ENCODE measurements at places on chromosomes 12 and 14.

GRCh38 chr12:93568091-93568490 is 4.4 kb upstream of the SOCS2 start:
- DNase-seq = no peak

GRCh38 chr12:104478396-104479122 is 21.8 kb downstream of the CHST11 start:
- peak; percentile 50 for DNase-seq

GRCh38 chr12:6951551-6952120 is 480 bp downstream of the PTPN6 start:
- peak; percentile 50 for DNase-seq

GRCh38 chr14:70776197-70776596 is 33.1 kb downstream of the MAP3K9 start:
- no peak for DNase-seq

DNA sequence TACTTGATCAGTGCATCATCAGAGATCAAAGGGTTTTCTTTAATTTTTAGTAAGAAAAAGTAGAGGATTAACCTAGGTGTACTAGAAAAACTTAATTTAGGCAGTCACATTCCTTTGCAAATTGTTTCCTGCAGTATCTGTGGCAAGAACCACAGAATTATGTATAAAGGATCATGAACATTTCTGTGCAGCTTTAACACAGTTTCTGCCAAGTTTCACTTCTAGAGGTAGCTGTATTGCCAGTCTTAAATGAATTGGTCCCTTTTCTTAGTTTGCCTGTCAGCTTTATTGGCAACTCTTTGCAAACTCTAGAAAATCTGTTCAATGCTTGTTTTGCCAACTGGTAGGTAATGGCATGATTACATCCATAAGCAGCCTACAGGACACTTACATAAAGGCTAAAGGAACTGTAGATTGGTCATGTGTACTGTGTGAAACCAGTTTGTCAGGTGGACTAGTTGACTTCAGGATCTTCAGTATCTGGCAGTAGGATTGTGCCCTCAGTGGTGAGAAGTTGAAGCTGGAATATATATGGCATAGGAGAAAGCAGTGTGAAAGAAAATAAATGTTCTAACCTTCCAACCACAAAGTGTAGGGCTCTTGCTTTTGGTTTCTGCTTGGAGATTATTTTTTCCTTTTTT is 75.9 kb downstream of the TTLL5 start:
- no peak for DNase-seq

GRCh38 chr12:34033628-34034296 is 11.5 kb downstream of the ALG10 start:
- no peak for DNase-seq

DNA sequence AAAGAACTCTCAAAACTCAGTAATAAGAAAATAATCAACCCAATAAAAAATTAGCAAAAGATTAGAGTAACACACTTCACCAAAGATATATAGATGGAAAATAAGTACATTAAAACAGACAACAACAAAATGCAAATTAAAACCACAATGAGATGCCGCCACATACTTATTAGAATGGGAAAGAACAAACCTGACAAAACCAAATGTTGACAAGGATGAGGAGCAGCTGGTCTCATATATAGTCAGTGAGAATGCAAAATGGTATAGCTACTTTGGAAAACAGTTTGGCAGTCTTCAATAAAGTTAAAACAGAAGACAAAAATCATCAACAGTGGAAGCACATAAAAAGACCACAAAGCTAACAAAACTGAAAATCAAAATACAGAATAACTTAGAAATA is 29.1 kb downstream of the CRY1 start:
- no peak for DNase-seq

DNA sequence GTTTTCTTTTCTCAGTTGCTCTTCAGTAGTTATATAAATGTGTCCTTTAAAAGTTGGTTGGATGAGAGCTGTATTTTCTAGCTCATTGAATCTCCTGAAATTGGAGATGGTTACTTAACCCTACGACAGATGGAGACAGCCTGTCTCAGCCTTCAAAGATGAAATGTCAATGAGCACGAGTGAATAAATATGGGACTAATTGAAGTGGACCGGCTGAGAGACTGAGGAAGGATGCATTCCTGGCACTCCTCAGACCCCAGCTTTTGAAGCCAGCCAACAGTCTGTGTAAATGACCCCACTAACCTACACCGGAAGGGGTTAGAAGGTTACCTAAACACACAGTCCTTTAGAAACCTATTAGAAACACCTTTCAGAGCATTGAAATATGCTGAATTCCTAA is 46.6 kb downstream of the PDZRN4 start:
- no peak for DNase-seq

GRCh38 chr12:118870551-118870950 is 110.8 kb upstream of the SRRM4 start:
- DNase-seq = no peak

GRCh38 chr12:4591180-4591687 is 29.2 kb downstream of the DYRK4 start:
- DNase-seq = no peak

GRCh38 chr12:111838353-111838752 is 3.7 kb upstream of the MAPKAPK5 start:
- DNase-seq = no peak

DNA sequence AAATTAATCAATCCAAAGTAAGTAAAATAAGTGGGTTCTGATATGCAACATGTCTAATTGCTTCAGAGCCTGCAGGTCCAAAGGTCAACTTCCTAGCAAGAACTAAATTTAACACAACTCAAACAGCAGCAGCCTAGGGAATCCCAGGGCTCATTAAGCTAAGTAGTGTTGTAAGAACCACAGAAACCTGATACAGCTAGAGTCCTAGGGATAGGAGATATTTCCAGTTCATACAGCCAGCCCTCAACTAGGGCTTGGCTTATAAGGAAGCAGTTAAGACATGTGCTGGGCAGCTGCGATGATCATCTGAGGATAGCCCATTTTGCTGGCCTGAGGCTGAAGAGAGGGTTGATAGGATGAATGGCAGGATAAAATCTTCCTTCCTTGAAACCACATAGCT is at the start of gene OR4Q3:
OR4Q3 (plus strand) TSS at position 316 of the 400 bp plus-strand sequence.
- no peak for DNase-seq

GRCh38 chr12:121649819-121650353 is 19.6 kb downstream of the MORN3 start:
- DNase-seq = peak; percentile 22

DNA sequence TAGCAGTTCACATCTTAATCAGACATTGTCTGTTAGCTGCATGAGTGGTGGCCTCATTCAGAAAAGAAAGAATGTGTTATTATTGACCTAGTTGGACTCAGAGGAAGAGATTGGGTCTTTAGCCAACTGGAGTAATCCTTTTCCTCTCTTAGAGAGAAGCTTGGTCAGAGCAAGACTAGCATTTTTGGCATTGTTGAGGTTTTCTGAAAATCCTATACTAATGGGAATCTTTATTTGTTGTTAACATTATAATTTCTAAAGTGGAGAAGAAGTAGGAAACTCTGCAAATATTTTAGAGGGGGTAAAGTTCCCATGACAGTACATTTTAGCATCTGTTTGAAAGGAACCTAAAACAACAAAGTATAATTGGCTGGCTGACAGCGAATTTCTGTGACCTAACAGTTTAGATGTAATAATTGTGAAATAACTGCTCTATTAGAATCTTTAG is 9.7 kb downstream of the TOX4 start:
- no peak for DNase-seq

DNA sequence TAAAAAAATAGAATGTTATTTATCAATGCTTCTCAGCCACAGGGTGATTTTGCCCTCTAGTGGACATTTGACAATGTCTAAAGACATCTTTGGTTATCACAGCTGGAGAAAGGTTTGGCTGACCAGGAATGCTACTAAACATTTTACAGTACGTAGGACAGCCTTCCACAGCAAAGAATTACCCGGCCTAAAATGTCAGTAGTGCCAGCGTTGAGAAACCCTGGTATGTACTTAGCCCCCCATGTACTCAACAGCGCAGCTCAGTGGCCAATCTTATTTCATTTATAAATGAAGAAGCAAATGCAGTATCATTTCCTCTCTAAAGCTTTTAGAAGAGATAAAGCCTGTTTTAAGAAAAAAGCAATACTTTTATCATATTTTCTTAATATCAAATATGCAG is 5.8 kb downstream of the MARK3 start:
- DNase-seq = peak; percentile 47

GRCh38 chr14:87944987-87945604 is 47.9 kb downstream of the GALC start:
- DNase-seq = no peak

- no peak for DNase-seq
Observed at GRCh38 chr14:66508547-66508845, 549 bp downstream of the GPHN start.

DNA sequence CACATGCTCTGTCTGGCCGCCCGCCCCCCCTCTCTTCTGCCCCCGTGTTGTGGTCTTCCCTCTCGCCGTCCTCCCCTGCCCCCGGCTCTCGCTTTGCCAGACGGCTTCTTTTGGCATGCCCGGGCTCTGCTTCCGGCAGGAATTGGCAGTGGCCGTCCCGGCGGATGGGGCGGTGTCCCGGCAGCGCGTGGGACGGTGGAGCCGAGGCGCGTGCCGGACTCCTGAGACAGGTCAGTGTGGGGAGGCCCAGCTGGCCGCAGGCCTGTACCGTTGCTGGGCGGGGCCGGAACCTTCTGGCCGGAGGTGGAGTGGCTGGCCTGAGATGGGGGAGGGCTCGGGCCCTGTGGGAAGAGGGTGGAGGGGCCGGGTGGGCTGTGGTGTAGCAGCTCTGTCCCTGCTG is 17.1 kb downstream of the KIF26A start:
- DNase-seq = no peak

GRCh38 chr12:109544955-109545531 is 28.3 kb downstream of the MMAB start:
- DNase-seq = no peak

DNA sequence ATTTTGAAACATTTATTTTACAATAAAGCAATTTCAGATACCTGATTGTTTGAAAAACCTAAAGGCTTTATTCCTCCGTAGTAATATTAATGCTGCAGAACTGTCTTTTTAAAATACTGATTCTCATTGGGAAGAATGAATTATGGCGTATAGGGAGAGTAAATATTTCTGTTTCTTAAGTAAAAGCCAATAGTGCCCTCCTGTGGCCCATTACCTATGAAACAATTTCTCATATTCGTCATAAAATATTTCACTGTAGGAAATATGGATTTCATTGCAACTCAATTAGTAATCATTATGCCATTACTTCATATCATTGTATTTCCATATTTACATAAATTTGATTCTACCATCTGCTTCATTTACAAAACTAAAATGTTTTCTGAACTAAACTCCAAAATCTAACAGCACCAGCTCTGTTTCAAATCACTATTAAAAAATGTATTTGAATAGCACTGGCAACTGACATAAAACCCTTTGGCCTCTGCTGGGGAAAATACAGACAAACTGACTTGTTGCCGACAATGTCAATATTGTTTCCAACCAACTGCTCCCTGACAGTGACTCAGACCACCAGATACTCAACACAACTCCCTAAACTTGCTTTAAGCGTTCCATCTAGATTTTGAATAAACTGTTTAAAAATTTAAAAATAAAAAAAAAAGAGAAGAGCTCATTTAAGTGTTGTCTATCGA is 290.3 kb downstream of the NAV3 start:
- DNase-seq = no peak

GRCh38 chr14:21543521-21543960 is 17.4 kb upstream of the SALL2 start:
- DNase-seq = no peak

GRCh38 chr12:98601924-98602323 is 8.4 kb downstream of the SLC25A3 start:
- no peak for DNase-seq

GRCh38 chr14:29569194-29569593 is 358.5 kb downstream of the PRKD1 start:
- no peak for DNase-seq

GRCh38 chr14:93520053-93520607 is 89.4 kb downstream of the UNC79 start:
- DNase-seq = no peak

DNA sequence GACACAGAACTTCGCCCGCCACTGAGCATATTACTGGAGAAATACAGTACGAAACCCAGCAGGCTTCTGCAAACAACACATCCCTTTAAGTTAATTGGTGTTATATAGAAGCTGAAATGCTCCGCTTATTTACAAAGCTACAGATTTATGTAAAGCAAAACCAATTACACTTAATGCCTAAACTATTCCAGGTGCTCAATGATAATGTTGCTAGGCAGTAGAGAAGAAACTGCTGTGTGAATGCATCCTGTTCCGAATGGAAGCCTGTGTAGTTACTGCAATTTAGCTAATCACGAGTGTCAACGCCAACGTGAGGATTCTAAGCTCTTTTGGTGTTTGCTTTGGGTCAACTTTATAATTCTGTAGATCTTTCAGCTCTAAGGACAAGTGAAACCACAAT is 89.8 kb downstream of the SLC15A5 start:
- no peak for DNase-seq

GRCh38 chr12:131230340-131231031 is 276.8 kb downstream of the ADGRD1 start:
- DNase-seq = no peak

GRCh38 chr14:59228421-59228820 is 40.0 kb downstream of the DAAM1 start:
- no peak for DNase-seq

DNA sequence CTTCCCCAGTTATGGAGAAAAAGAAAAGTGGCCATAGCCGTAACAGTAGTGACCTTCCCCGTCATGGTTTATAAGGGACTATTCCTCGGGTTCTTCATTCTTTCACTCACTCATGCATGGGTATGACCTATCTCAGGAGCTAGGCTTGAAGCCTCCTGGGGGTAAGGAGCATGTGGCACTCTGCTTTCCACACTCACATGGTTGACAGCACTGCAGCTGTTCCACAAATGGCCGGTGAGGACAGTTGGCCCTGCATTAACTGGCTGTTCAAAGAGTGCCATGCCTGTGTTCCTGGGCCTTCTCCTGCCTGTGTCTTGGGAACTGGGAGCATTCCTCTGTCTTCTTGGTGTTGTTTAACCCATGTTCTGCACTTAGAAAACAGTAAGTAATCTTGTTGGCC is 66.2 kb upstream of the PNMA1 start:
- DNase-seq = no peak

- no peak for DNase-seq
Observed at GRCh38 chr12:99136516-99136915, 491.4 kb downstream of the APAF1 start.

DNA sequence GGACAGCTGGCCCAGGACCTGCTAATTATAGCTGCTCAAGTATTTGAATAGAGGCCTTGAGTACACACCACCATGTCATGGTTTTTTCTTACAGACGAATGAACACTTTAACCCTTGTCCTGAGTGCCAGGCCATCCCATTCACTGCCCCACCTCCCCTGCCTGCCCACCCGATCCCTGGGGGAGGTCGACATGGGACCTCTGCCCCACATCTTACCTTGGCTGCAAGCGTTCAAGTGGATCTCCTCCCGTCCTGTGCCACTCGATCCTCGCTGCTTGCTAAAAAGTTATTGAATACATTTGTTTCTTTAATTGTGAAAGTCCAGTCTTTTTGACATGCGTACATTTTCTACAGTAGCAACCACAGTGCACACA is 10.3 kb downstream of the RTL1 start:
- DNase-seq = no peak

- DNase-seq = no peak
Observed at GRCh38 chr14:49497725-49498348, 88.3 kb downstream of the RPS29 start.
